ENCODE measurements at places on chromosomes 5 and 9.

- no peak for DNase-seq
These were observed 204.7 kb downstream of the TTLL11 start for GRCh38 chr9:121888438-121888775.

GRCh38 chr5:9505225-9505624 lies 40.6 kb downstream of the SEMA5A start:
- no peak for DNase-seq

- no peak for DNase-seq
These were observed 13.4 kb downstream of the ABHD17B start for GRCh38 chr9:71897577-71897976.

DNA sequence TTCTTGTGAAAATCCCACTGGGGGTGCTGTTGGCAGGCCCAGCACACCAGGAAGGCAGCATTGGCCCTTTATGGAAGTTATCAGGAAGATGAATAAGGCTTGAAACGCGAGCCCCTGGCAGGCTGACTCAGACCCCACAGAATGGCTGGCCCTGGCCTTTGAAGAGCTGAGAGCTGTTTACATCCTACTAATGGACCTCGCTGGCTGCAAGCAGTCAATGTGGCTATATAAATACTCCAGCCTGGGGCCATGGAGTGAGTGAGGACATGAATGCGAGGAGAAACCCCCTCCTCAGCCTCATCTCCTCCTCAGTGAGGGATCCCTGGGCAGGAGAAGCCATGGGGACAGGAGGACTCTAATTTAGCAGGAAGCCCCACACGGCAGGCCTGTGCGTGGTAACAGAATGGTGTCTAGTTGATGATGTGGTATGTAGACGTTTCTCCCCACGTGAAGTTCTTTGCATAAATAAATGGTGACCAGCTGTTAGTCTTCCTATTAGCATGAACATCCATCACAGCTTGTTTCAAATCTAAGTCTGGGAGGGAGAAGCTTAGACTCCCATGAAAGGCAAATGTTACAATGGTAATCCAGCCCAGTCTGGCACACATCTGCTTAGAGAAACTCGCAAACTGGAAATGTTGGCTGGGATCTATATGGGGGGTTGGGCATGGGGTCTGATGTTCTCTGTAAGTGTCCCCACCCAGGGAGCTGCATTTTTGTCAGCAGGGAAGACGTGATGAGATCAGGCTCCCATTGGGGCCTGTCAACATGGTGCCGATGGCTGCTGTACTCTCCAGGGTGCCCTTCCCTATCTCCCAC lies 175.1 kb upstream of the PITX1 start:
- DNase-seq = peak; percentile 93

DNA sequence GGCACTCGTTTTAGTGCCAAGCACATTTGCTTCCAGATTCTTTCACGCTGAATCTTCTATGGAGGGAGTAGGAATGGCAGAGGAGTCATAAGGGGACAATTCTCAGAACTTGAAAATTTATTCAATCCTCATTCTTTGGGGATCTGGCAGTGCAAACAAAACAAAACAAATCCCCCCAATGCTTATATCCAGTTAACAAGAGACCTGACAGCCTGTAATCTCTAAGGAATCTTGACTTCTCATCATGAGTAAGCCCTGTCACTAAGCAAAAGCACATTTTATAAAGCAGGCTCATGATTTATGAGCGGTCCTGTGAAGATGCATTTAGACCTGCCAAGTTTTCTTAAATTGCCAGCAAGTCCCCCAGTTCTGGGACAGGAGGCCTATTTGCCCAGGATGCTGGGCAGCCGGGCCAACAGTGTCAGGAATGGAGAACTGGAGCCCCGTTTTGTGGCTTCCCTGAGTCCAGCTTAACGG lies 513.9 kb downstream of the CTNND2 start:
- DNase-seq = no peak

DNA sequence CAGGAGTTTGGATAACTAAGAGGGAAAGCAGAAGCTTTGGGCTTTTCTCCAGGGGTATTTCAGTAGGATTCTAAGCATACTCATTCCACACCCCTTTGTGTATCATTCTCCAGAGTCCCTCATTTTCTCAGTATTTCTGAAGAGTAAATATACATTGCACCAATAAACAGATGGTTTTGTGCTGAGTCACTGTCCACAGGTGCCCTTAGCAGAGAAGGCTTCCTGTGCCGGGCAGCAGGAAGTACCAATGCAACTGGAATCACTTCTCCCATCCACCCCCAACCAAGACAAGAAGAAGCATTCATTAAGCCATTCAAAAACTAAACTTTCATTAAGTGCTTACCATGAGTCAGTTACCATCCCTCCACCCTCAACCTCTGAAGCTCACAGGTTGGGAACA lies 3.6 kb upstream of the CCNJL start:
- no peak for DNase-seq

- no peak for DNase-seq
These were observed 440.8 kb upstream of the PIK3R1 start for GRCh38 chr5:67774786-67775185.

DNA sequence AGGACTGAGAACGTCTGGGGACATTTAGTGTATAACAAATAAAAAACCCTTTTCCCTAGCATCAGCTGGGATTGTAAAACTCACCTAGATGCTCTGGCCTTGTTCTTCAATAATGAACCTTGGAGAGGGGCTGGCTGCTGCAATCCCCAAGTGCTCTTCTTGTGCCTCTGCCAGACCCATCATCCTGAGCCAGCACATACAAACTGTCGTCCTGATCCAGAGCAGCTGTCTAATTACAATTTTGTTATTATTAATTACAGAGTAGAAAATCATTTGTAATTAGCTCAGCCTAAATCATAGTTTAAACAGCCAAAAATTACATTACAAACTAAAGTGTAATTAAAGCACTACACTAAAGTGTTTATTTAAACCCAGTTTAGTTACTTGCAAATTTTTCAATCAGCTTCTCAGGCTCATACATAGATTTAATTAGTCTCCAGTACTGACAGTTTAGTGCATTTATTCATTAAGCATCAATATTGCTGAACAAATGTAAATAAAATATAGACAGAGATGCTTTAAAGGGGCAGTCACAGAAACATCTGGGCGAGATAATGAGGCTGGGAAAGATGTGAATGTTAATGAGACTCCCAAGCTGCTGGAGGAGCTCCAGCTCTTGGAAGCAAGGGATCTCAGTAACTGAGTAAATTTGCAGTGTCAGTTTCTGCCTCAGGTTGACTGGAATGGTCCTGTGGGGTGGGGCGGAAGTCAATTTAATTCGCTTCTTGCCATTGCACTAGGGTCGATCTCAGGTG lies 632.3 kb upstream of the TLE4 start:
- peak; percentile 3 for DNase-seq

GRCh38 chr5:59722874-59723273 lies 170.7 kb downstream of the PDE4D start:
- no peak for DNase-seq

All from DMS 273 treated with DMSO at 0.1 percent for 48 hours (cell line).